Activated CD4-positive, alpha-beta T cell treated with anti-CD3 and anti-CD28 coated beads, Interleukin-2, amount 10 ng/mL, durations not matched to agents 7 days and 5 days (primary cell): ENCODE measurements at places on chromosomes 3 and 15. TPM values are rescaled to one million over a fixed set of nuclear protein-coding genes. Genes with fewer than 3 reads are reported as not detected.

- peak within 1 kb of the TSS; percentile 95 for H3K27ac ChIP-seq
- DNase-seq: peak; percentile 62
- H3K4me1 ChIP-seq: peaks cover 49% of the 10 kb centered on the region
- H3K36me3 ChIP-seq: peaks cover 8% of the 10 kb centered on the region
These were observed at the start of gene DIS3L for GRCh38 chr15:66293419-66294156. Gene DIS3L, plus strand, starts transcription at chr15:66293568. Its CDS starts 29 bp downstream, at chr15:66293597.

DNA sequence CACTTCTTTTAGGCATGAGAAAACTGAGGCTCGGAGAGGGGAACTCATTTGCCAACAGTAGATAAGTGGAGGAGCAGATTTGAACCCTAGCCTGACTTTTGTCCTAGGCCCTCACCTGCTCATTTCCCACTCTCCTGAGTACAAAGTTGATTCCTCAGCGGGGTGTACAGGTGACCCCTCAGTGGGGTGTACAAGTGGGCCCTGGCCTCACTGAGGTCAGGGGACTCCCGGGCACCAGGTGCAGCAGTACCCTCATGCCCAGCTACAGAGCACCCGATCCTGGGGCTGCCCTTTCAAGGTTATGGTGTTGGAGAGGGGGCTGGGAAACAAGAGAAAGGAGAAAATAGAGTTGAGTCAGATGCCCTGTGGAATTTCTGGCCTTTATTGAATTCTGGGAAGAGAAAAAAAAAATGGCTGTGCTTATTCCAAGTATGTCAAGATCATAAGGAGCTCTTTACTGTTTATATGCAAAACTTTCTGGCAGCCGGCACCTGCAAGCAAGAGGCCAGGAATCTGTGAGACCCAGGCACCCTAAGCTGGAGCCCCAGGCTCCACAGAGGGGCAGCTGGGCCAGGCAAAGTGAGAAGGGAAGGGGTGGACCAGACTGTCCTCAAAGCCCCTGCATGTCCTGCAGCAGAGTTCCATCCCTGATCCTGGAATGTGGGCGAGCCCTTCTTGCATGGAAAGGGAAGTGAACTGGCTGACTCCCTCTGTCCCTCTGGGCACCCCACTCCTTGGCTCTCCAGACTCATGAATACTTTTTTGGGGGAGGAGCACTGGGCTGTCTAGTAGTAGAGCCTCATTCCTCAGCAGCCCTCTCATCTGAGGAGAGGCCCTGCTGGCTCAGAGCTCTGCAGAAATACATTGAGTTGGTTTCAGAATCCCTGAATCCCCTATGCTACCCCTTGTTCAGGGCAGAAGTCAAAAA, 43.1 kb downstream of the AMOTL2 start:
- no peaks in the 10 kb centered on the region for H3K36me3 ChIP-seq
- H3K27ac ChIP-seq: no peak overlapping the region
- H3K4me3 ChIP-seq: no peak overlapping the region
- no peak for DNase-seq
- H3K27me3 ChIP-seq: peaks cover 9% of the 10 kb centered on the region

GRCh38 chr3:43371494-43371893, 85.2 kb downstream of the SNRK start:
- H3K4me1 ChIP-seq: no peaks in the 10 kb centered on the region
- no peaks in the 10 kb centered on the region for H3K27me3 ChIP-seq
- no peaks in the 10 kb centered on the region for H3K36me3 ChIP-seq
- DNase-seq: no peak

GRCh38 chr3:41126472-41126871, 72.8 kb upstream of the CTNNB1 start:
- no peak for DNase-seq
- peaks cover 4% of the 10 kb centered on the region for H3K36me3 ChIP-seq
- no peaks in the 10 kb centered on the region for H3K27me3 ChIP-seq
- no peak overlapping the region for H3K27ac ChIP-seq

Gene GOLGA6B
- total RNA-seq: not detected

DNA sequence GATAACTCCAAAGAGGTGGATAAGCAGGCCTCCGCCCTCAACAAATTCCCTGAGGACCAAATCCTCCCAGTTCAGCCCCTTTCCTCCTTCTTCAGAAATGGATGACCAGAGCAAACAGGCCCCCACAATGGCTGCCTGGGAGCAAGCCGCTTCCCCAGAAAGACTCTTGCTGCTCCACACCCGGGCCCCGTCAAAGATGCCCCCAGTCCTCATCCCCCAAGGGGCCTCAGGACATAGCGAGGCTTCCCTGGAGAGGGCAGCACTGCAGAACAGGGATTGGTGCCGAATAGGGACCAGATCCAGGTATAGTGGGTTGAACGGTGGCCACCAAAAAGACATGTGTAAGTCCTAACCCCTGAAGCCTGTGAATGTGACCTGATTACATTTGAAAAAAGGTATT, 502.3 kb downstream of the SHQ1 start:
- no peak overlapping the region for H3K4me3 ChIP-seq
- no peaks in the 10 kb centered on the region for H3K36me3 ChIP-seq
- no peaks in the 10 kb centered on the region for H3K27me3 ChIP-seq
- H3K4me1 ChIP-seq: peaks cover 76% of the 10 kb centered on the region
